ENCODE measurements at places on chromosomes 13 and 19. TPM values are rescaled to one million over a fixed set of nuclear protein-coding genes. Genes with fewer than 3 reads are reported as not detected.

CTXN1 gene
- total RNA-seq, result 11.1 TPM

CDX2 gene
- not detected for total RNA-seq

C13orf42 gene
- total RNA-seq, result not detected

TMIGD2 gene
- total RNA-seq, result not detected

ZNF100 gene
- 1.7 TPM for total RNA-seq

FFAR3 gene
- not detected for total RNA-seq

PRODH2 gene
- 0.17 TPM for total RNA-seq

ZNF296 gene
- not detected for total RNA-seq

DNA sequence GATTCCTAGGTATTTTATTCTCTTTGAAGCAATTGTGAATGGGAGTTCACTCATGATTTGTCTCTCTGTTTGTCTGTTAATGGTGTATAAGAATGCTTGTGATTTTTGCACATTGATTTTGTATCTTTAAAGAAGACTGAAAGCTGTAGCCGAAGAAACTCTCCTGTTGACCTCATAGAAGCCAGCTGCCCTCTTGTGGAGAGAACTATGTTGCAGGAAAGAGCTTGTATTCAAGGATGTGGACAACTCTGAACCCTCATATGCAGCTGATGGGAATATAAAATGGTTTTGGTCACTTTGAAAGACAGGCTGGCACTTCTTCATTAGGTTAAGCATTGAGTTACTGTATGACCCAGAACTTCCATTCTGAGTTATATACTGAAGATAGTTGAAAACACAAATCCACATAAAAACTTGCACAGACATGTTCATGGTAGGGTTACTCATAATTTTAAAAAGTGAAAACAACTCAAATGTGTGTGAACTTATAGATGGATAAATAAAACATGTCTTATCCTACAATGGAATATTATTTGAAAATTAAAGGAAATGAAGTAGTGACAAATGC lies 65.8 kb upstream of the SLITRK6 start:
- peak; percentile 4 for DNase-seq

DNA sequence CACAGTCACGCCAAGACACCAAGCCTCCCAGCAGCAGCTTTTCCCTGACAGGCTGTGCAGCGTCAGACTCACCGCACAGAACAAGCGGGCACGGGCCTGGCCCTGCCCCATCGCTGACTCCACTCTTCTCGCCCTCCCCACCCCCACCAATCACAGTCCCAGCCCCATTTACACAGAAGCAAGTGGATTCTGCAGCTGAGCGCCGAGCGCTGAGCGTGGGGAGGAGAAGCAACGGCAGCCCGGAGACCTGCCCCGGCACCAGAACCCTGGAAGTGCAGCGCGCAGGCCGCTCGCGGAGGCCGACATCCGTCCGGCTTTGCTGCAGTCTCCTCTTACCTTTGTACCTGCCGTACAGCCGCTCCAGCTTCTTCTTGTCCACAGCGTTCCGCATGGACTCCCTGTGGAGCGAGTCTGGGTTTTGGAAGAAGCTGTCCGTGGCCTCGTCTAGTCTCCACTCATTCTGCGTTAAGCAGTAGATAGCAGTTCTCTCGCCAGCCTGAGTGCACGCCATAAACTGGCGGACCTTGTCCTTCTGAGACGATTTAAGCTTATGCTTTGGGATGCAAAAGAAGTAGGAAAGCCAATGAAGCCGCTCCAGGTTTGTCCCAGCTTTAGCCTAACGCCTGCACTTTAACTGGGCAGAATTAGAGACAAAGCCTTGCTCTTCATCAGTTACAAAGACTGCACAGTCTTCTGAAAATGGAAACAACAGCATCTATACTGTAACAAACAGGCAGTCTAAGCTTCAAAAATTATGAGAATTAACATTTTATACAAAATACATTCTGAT lies 6.8 kb downstream of the DCUN1D2 start:
- DNase-seq, result no peak

GRCh38 chr19:41699968-41700323 lies 8.5 kb upstream of the CEACAM5 start:
- DNase-seq, result no peak

GRCh38 chr19:50909240-50910070 lies 1.7 kb downstream of the KLK4 start:
- peak; percentile 91 for DNase-seq

- peak; percentile 92 for DNase-seq
These were observed at the start of gene MYH14 for GRCh38 chr19:50203281-50204080. Gene MYH14 (plus strand): TSS chr19:50203622. CDS start chr19:50210366, 6,744 bp downstream.

DNA sequence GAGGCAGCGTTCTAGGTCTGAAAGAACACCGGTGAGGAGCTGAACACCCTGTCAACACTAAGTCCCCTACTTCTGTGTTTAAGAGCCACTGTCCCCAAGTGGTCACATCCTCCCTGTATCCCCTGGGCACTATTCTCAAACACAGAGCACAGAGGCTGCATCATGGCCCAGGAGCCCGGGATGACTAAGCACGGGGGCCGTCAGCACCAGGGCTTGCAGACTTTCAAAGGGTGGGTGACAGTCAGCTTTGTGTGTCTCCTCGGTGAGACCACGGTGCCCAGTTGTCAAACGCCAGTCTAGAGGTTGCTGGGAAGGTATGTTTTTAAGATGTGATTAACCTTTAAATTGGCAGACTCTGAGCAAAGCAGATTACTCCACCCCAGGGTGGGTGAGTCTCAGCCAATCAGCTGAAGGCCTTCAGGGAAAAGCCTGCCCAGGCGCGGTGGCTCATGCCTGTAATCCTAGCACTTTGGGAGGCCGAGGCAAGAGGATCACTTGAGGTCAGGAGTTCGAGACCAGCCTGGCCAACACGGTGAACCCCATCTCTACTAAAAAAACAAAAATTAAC lies 8.0 kb downstream of the MAP2K2 start:
- DNase-seq, result no peak

- DNase-seq, result no peak
These were observed 82.8 kb downstream of the ITGBL1 start for GRCh38 chr13:101535192-101535746.

DNA sequence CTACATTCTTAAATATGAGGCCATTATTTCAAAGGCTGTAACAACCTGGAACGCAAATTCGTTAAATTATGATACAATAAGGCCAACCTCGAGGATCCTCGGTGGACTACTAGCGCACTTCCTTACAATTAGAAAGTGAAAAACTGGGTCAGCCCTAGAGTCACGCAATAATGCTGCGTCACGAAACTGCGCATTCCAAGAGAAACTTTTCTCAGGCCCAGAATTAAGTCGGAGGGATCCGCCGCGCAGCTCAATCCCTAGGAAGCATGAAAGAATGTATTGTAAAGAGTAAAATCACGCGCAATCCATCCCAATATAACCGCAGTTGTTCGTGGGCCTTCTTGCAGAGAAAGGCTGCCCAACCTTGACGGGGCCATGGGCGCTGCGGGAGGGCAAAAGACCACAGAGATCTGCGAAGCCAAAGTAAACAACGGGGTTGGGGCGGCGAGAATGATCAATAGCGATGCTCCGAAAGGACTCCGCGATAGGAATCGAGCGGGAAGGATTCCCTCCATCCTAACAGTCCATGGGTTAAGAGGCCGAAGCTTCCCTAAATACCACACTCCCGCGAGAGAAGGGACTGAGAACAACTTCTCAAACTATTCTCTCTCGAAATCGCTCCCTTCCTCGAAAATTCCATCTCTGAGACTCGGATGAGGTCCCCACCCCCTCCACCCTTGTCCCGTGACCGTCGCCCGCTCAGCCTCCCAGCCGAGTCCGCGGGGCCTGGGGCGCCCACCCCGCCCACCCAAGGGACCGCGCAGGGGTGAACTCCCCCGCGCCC lies 564 bp downstream of the SPART start:
- DNase-seq, result peak; percentile 60

GRCh38 chr19:31504221-31504620 lies 155.0 kb upstream of the TSHZ3 start:
- DNase-seq, result no peak

- peak; percentile 93 for DNase-seq
These were observed 759 bp downstream of the PPP1R15A start for GRCh38 chr19:48872884-48873475.

GRCh38 chr19:33047422-33047821 lies 17.3 kb downstream of the RHPN2 start:
- DNase-seq, result peak; percentile 93

DNA sequence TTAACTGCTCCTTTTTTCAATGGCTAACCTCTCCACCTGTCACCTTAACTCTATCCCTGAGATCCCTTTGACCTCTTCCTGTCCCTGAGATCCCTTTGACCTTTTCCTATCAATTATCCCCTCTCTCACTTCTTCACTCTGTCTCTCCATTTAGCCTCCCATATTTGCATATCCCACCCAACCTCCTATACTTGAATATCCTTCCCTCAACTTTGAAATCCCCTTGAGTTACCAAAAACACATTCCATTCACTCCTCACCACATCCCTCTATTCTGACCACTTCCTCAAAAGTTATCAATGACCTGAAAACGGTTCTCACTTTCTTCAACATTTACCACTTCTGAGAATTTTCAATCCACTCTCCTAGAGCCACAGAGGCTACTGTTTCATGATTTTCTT lies 3.0 kb downstream of the MYCBP2 start:
- DNase-seq, result no peak

DNA sequence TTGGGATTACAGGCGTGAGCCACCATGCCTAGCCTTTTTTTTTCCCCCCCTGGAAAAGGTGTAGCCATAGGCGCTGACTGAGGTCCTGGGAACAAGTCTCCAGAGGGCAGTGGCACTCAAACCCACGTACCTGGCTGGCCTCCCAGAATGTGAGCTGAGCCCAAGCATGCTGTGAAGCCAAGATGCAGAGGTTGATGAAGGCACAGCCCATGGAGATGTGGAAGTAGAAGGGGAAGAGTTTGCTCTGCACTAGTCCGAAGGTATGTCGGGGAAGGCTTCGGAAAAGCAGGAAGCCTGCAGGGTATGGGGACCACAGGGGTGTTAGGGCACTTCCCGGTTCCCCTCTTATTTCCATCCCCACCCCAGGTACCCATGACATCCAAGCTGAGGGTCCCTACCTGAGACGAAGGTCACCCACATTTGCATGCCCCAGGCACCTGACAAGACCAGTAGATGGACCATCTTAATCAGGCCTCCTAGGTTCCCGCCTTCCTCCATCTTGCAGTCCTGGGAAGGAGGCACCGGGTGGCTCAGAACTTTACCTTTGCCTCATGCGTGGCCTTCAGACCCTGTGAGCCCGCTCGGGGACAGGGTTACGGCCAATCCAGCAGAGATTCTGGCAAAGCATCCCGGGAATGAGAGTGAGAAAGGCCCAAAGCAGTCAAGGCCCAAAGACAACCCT lies 805 bp downstream of the TMEM205 start:
- DNase-seq, result peak; percentile 52

DNA sequence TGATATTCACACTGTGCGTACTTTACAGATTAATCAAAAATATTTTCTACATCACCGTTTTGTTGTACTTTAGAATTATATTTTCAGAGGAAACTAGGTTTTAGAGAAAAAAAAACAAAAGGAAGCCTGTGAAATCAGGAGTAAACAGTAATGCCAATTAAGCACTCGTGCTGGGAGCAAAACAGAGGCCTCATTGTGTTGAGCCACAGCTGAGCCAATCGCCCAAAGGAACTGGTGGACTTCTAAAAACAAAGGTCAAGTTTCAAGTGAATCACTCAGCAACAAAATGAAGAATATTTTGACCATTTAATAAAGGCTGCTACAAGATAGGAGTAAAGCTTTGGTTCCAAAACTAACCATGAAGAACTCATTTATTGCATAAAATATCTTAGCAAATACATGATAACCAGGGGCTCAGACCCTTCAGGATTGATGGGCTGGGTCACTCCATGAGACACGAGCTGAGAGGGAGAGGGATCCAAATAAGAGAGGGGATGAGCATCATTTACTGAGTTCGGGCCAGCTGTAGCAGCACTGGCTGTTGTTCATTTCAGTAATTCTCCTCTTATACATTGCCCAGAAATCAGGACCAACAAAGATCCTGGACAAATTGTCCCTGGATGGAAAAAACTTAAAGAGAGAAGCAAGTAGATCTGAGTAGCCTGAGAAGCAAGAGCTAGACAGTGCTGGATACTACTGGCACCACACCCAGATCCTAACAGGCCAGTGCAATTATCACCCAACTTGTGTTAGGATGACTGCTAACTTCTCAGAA lies 8.3 kb upstream of the NALCN start:
- DNase-seq, result no peak

DNA sequence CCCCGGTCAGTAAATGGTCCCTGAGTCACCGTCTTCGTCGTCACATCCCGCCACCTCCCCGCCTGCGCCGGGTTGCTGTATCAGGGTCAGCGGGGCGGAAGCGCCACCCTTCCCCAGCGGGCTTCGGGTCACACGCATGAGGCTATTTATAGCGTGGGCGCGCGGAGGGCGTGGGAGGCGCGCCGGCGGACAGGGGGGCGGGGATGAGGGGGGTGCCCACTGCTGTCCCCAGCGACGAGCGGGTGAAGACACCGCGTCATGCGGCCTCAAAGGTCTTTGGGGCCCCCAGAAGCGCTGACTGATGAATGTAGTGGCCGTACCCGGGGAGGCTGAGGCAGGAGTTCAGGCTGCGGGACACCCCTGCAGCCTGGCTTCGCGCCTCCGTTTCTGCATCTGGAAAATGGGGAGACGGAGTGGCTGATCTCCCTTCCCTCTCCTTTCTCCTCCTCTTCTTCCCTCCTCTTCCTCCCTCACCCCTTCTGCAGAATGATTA lies 7.9 kb downstream of the UNC13A start:
- DNase-seq, result peak; percentile 76

DNA sequence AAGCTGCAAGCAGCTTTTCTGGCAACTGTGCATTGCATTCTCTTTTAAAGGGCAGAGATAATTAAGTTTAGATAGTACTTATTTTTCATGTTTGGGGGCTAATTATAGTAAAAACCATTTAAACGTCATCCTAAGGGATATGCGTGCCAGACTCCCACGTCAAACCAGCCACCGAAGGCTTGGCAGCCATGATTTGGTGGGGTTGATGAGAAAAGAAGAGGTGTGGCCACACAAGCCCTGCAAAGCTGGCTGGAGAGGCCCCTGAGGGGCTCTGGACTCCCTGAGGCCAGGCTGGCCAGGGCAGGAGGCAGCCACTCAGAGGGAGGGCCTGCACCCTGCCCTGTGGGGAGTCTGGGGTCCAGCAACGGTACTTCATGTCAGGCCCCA lies 17.5 kb downstream of the PEPD start:
- no peak for DNase-seq

- DNase-seq, result no peak
These were observed 256.1 kb downstream of the SLITRK6 start for GRCh38 chr13:85543144-85543543.

GRCh38 chr13:70424428-70424827 lies 316.2 kb upstream of the KLHL1 start:
- DNase-seq, result no peak

DNA sequence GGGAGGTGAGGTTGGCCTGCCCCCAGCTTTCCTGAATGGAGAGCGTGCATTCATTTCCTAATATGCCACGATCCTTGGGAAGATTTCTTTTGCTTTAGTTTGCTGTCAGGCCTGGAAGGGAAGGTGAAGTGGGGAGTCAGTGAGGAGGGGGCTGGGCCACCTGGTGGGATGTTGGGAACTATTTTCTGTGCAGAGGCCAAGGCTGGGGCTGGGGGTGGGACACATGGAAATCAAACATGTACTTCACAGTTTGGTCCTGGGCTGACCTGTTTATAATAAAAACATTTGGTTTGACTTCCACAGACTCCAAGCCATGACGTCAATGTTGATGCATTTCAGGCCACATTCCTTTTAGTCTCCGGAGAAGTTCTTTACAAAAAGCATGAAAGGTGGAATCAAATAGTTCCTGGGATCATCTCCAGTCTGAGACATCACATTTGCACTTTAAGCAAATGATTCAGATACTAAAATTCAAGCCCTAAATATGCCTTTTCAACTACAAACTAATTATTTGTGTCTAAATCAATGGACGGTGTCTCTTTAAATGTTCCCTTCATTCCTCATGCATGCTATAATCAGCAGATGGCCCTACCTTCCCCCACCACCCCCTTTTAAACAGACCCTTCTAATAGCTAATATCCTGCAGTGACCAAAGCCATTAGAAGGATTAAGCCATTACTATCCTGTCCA lies 41.5 kb upstream of the MEDAG start:
- peak; percentile 45 for DNase-seq
